Body of pancreas (tissue), 4 donors: ENCODE measurements at places on chromosomes 2 and 18.

- DNase-seq: no peak
Measured at GRCh38 chr2:145724311-145724898, 1204.5 kb upstream of the ZEB2 start.

DNA sequence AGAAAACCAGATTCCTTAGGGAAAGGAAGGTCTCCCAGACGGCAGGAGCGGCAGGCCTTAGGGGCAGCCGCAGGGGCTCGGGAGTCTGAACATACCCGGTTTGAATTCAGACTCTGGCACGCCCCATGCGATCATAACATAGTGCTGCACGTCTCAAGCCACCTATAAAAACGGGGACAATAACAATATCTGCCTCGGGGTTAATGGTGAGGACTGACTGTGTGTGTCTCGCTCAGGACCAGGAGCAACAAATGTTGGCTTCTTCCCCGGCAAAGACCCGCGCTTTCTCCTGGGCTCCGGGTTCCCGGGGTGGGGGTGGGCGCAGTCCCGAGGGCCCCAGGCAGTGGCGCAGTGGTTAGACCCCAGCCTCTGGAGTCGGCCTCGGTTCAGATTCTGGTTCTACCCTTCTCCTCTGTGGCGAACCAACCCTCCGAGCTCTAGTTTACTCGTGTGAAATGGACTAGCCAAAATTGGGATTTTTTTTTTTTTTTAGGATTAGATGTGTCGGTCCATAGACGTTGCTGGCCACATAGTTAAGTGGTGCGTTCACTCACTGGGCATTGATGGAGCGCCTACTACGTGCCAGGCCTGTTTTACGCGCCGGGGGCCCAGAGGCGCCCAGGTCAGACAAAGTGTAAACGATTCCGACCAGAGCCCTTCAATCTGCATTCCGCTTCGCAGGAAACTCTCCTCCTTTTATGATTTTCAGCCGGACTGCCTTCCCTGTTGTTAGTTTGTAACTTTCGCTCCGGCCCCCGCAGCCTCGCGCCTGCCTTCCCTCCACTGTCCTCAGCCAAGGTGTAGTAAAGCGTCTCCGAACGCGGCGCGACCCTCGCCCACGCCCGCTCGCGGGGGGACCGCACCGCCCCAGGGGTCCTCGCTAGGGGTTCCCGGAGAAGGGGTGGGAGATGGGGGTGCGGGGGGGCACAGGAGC, 820 bp upstream of the SH3BP4 start:
- DNase-seq: no peak

GRCh38 chr2:68135448-68136320, 22.0 kb upstream of the PNO1 start:
- DNase-seq: no peak

GRCh38 chr2:227890495-227891079, 19.2 kb downstream of the DAW1 start:
- no peak for DNase-seq

DNA sequence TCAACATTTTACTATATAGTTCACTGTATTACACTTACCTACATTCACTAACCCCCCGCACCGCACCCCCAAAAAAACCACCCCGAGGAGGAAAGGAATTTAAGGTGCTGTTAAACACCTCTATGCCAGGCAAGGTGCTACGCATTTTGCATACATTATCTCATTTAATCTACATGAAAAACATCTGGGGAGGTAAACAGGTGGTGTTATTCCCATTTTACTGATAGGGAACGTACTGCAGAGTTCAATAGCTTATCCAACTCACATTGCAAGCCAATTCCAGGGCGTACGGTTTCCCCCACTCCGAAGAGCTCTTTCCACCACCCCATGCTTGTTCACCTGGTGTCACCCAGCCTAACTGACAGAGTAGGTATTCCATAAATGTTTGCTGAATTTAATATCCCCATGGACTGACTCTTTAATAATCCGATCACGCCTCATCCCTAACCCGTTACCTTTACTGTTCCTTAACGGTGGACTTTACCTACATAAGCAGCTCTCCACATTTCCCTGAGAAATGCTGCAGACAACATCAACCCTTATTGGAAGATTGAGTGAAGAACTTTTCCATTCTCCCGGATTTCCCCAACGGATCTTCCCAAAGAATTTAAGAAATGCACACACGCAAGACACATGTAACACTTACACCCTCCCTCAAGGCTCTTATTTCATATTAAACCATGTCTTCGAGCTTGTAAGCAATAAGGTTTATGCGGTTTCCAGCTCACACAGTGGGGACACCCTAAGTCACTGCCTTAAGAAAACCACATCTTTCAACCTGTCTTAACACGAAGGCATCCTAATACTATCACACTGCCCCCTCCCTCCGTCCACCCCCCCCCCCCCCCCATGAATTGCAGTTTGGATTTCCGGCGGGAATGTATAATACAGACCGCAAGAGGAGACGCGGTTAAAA, 1.2 kb downstream of the RAPH1 start:
- DNase-seq: no peak

- DNase-seq: peak; percentile 27
Measured at GRCh38 chr2:241309684-241310117, 5.8 kb downstream of the HDLBP start.
